ENCODE measurements at places on chromosomes 1 and 21.
A peak's percentile ranks its signal among the peaks of the same experiment; 100 is the strongest.

DNA sequence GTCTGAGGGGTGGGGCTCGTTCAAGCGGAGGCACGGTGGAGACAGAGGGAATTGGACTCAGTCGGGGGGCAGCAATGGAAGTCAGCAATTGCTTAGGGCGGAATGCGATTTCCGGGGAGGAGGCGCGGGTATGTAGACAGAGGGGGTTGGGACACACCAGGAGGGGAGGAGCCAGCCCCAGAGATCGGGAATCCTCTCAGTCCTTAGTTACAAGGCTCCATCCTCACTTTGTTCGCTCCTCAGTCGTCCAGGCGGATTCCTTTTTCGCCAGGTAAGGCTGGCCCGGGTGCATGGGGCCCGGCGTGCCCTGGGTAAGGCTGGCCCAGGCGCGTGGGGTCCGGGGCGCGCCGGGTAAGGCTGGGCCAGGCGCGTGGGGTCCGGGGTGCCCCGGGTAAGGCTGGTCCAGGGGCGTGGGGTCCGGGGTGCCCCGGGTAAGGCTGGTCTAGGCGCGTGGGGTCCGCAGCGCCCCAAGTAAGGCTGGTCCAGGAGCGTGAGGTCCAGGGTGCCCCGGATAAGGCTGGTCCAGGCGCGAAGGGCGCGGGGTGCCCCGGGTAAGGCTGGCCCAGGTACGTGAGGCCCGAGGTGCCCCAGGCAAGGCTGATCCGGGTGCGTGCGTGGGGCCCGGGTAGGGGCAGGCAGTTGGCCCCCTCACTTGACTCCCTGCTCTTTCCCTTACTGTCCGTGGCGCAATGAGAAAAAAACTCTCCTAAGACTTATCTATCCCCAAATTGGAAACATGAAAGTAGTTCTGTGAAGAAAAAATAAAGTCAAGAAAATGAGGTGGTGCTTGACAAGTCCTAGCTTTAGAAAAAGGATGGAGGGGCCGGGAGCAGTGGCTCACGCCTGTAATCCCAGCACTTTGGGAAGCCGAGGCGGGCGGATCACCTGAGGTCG is at the start of gene L1TD1:
L1TD1 (plus strand) TSS at position 199 of the 894 bp plus-strand sequence. CDS start 11,780 bp downstream, outside the sequence.
- DNase-seq: no peak

DNA sequence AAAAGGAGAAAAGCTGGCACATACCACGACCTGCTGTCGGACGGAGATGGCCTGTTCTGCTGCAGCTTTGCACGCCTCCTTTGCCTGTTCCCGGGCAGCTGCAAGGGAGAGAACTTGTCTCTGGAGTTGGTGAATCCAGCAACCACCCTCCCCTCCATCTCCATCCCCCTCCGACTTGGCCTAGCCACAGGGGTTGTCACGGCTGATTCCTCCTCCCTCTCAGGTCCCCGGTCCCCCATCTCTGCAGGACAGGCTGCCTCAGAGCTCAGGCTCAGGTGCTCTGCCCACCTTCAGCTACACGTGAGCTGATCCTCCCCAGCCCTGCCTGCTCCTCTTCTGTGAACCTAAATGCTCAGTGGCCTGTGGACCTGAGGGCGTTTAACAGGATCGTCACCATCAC is 11.1 kb upstream of the SRM start:
- no peak for DNase-seq

GRCh38 chr1:107196973-107197562 is 56.2 kb downstream of the NTNG1 start:
- DNase-seq: no peak

DNA sequence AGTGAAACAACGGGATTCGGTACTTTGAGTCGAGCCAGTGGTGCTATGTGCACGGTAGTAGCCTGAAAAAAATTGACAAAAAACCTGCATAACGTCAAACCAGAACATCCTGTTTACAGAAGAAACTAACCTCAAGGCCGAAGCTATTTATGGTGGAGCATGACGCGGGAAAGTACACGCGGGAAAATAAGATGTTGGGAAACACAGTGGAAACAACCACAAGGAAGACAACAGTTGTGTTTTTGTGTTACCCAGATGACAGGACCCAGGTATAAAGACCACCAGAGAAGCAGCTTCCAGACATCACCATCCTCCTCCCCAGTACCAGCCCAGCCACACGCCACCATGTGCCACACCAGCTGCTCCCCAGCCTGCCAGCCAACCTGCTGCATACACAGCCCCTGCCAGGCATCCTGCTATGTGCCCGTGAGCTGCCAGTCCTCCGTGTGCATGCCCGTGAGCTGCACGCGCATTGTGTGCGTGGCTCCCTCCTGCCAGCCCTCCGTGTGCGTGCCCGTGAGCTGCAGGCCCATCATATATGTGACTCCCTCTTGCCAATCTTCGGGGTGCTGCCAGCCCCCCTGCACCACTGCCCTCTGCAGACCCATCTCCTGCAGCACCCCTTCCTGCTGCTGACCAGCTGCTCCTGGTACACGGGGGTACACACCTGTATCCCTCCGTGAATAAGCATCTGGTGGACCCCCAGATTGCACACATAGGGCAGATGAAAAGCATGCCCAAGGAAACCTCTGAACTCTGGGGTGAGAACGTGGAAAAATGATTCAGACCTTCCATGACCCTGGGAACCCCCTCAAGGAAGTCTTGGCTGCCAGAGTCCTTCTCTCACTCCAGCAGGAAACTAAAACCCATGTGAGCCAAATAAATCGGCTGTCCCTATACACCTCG is at the start of gene KRTAP12-3:
KRTAP12-3 (plus strand) TSS at position 298 of the 906 bp plus-strand sequence; CDS start at position 346, 48 bp downstream.
- no peak for DNase-seq

DNA sequence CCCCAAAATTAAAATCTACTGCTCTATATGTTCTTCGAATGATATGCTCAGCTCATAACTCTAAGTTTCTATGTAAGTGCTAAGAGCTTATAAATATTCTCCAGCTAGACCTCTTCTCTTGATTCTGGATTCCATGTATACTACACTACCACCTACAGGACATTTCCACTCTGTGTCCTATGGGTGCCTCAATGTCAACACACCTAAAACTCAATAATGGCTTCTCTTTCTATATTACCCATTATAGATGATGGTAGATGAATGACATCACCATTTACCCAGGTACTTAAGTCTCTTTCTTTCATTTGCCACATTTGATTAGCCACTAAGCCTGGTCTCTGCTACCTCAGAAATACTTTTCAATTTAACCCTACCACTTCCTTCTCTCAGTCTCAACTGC is 41.3 kb downstream of the TBX19 start:
- peak; percentile 44 for DNase-seq

DNA sequence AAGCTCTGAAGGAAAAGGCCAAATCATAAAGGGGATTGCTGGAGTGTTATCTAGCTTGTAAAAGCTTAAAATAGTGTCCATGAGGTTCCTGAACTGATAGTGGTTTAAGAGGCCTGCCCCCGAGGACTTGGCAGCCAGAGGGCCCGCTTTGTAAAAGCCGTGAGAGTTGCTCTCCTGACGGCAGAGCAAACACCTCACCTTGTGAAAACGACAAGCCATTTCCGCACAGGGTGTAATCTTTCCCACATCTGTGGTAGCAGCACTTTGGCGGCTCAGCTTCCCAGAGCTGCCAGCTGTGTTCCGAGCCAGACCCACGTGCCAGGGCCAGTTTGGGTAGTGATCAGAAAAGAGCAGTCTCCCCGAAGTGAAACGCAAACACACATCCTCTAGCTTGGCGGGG is 37.0 kb downstream of the SERBP1 start:
- DNase-seq: no peak

- DNase-seq: peak; percentile 84
These were observed 823 bp upstream of the SYF2 start for GRCh38 chr1:25232866-25233784.

- DNase-seq: peak; percentile 59
These were observed 85.4 kb upstream of the ROR1 start for GRCh38 chr1:63688302-63688890.

GRCh38 chr21:17386498-17386897 is 126.3 kb upstream of the CXADR start:
- DNase-seq: no peak
